ENCODE measurements at places on chromosomes 5 and 9. TPM values are rescaled to one million over a fixed set of nuclear protein-coding genes. Genes with fewer than 3 reads are reported as not detected.

DNA sequence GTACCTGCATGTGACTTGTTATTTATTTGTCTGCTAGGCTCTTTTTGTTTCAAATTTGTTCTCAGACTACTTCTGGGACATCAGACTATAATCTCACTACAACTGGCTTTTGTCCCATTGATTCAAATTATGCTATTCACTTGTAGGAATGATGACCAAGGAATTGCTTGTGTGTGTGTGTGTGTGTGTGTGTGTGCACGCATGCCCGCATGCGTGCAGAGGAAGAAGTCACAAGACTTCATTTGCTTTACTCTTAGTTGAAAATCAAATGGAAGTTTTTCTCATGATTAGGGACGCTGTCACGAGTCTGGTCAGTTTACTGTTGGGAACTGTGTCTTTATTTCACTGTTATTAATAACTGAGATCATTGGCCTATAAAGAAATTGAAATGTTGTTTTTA is 268.7 kb downstream of the RAB3C start:
- no peaks in the 10 kb centered on the region for H3K36me3 ChIP-seq
- H3K27ac ChIP-seq, result no peak overlapping the region
- H3K27me3 ChIP-seq, result no peaks in the 10 kb centered on the region
- no peak overlapping the region for H3K4me3 ChIP-seq

GRCh38 chr5:30099634-30100033 is 1093.9 kb upstream of the CDH6 start:
- DNase-seq, result no peak
- H3K27me3 ChIP-seq, result no peaks in the 10 kb centered on the region
- H3K4me3 ChIP-seq, result no peak overlapping the region
- H3K27ac ChIP-seq, result no peak overlapping the region
- H3K36me3 ChIP-seq, result no peaks in the 10 kb centered on the region
- no peaks in the 10 kb centered on the region for H3K4me1 ChIP-seq

DNA sequence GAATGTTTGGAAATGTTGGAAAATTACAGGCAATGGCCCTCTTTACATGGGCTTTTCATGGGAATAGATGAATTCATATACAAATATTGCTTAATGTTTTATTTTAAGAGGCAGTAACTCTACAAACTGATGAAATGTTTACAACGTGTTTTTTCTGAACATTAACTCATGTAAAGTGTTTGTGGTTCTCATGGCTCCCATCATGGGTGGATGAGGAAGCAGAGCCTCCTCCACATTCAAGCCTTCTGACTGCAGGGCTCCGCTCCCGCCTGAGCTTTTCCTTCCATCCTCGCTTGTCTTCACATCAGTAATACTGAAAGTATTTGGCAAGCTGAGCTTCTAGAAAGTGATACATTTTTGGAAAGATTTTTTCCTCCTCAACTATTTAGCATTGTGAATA is 204.2 kb downstream of the ARHGAP26 start:
- no peak for DNase-seq
- H3K4me3 ChIP-seq, result no peak overlapping the region
- H3K27me3 ChIP-seq, result no peaks in the 10 kb centered on the region
- H3K36me3 ChIP-seq, result no peaks in the 10 kb centered on the region
- no peak overlapping the region for H3K27ac ChIP-seq

- no peaks in the 10 kb centered on the region for H3K27me3 ChIP-seq
- H3K36me3 ChIP-seq, result no peaks in the 10 kb centered on the region
- H3K27ac ChIP-seq, result no peak overlapping the region
- no peak overlapping the region for H3K4me3 ChIP-seq
- DNase-seq, result no peak
- H3K4me1 ChIP-seq, result peaks cover 11% of the 10 kb centered on the region
Observed at GRCh38 chr9:18362901-18363685, 110.9 kb upstream of the ADAMTSL1 start.

DNA sequence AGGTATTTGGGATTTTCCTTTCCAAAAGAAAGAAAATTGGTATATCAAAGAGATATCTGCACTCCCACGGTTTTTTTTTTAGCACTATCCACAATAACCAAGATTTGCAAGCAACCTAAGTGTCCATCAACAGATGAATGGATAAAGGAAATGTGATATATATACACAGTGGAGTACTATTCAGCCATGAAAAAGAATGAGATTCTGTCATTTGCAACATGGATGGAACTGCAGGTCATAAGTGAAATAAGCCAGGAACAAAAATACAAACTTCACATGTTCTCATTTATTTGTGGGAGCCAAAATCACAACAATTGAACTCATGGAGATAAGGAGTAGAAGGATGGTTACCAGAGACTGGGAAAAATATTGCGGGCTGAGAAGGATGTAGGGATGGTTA is 9.8 kb downstream of the ANKRD31 start:
- no peaks in the 10 kb centered on the region for H3K27me3 ChIP-seq
- no peak overlapping the region for H3K27ac ChIP-seq
- H3K4me1 ChIP-seq, result no peaks in the 10 kb centered on the region
- no peak for DNase-seq
- no peak overlapping the region for H3K4me3 ChIP-seq

- H3K4me3 ChIP-seq, result no peak overlapping the region
- H3K36me3 ChIP-seq, result no peaks in the 10 kb centered on the region
- no peaks in the 10 kb centered on the region for H3K27me3 ChIP-seq
- DNase-seq, result no peak
Observed at GRCh38 chr5:137672001-137672400, 63.9 kb downstream of the KLHL3 start.

- peaks cover 18% of the 10 kb centered on the region for H3K4me1 ChIP-seq
- DNase-seq, result no peak
- H3K36me3 ChIP-seq, result no peaks in the 10 kb centered on the region
- H3K27ac ChIP-seq, result peak overlapping the region; percentile 35
- H3K4me3 ChIP-seq, result no peak overlapping the region
Observed at GRCh38 chr5:56143373-56143714, 89.8 kb downstream of the ANKRD55 start.

The SLIT3 gene
- total RNA-seq, result 56.6 TPM

The SMIM33 gene
- total RNA-seq, result not detected

Data from type B pancreatic cell (in vitro differentiated cells).